ENCODE measurements at places on chromosomes 16 and 17.

GRCh38 chr17:81254955-81255717 is 16.0 kb downstream of the NDUFAF8 start:
- no peak for DNase-seq

GRCh38 chr17:29565643-29566472 is 979 bp downstream of the ABHD15 start:
- no peak for DNase-seq

GRCh38 chr16:67683767-67684166 is 17.2 kb downstream of the C16orf86 start:
- DNase-seq, result no peak

DNA sequence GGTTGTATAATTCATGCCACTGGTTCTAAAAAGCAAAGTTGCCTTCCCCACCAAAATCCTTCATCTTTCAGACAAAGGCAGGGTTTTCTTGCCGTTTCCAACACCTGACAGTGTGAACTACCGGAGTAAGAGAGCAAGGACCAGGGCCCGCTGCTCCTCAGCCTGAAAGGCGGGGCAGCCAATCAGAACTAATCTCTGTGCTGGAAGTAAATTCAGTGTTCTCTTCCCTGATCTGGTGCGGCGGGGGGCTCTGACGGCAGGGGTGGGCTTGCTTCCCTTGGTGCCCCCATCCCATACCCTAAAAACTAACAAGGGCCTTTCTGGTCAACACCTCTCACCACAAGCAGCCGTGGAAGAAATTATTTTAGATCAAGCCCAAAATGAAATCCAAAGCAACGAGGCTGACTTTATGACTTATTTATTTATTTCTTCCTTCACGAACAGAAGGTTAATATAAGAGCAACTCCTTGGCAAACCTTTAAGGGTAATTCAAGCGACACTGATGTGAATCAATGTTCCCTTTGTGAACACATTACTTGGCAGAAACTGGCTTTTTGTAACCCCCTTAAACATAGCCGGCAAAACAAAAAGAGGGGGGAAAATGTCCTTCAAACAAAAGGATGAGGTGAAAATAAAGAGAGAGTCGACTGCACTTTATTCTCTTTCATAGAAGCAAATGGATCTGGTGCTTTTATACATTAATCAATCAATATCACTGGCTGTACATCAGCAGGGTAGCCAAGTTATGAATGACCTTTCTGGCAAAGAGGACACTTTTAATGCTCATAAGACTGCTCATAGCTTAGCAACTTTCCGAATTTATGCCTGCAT is 189.9 kb downstream of the ZFHX3 start:
- DNase-seq, result no peak

GRCh38 chr17:12830777-12831247 is 41.5 kb downstream of the ARHGAP44 start:
- no peak for DNase-seq

DNA sequence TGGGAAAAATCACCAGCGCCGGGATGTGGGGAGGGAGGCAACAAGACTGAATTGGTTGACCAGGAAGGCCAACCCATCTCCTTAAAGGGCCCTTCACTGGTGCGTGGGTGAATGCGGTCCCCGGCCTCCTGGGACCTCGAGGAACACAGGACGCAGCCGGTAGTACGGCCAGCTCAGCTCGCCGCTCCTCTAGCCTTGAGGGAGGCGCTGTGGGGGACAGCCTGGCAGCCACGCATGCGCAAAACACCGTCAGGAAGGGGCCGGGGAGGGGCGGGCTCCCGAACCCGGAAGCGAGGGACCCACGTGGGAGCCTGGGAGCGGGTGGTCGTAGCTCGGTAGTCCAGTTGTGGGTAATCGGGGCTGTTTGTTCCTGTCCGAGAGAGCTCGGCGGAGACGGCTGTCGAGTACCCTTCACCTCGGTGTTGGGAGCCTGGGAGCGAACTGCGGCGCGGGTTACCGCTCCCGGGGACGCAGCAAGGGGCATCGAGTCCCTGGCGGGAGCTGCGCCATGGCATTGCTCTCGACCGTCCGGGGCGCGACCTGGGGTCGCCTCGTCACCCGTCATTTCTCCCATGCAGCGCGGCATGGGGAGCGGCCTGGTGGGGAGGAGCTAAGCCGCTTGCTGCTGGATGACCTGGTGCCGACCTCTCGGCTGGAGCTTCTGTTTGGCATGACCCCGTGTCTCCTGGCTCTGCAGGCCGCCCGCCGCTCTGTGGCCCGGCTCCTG is at the start of gene MRM1:
TSS of gene MRM1 (plus strand) at position 281 of the 727 bp plus-strand sequence. CDS start at position 509, 228 bp downstream.
- DNase-seq, result peak; percentile 80

GRCh38 chr16:80846680-80847079 is 42.3 kb upstream of the CDYL2 start:
- no peak for DNase-seq

DNA sequence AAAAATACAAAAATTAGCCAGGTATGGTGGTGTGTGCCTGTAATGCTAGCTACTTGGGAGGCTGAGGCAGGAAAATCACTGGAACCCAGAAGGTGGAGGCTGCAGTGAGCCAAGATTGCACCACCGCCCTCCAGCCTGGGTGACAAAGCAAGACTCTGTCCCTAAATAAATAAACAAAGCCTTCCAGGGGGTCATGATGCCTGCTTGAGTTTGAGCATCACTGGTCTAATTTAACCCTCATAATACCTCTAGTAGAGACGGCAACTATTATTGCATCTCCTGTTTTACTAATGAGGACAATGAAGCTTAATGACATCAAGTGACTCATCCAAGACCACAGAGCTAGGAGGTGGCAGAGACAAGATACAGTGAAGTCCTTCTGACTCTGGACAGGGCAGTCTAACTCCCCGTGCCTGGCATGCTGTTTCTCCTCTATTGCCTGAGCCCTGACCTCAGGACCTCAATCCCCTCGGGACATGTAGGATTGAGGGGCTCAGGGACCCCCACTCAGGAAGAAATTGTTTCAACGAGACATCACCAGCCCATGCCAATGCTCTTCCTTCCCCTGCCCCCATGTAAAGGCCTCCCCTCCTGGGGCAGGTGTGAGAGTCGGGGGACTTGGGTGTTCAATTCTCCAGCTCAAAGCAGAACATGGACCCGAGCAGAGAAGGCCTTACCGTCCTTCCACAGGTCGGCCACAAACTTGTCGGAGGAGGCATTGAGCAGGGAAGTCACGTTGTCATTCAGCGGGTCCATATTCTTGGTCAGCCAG is 102.9 kb downstream of the NDE1 start:
- DNase-seq, result no peak

DNA sequence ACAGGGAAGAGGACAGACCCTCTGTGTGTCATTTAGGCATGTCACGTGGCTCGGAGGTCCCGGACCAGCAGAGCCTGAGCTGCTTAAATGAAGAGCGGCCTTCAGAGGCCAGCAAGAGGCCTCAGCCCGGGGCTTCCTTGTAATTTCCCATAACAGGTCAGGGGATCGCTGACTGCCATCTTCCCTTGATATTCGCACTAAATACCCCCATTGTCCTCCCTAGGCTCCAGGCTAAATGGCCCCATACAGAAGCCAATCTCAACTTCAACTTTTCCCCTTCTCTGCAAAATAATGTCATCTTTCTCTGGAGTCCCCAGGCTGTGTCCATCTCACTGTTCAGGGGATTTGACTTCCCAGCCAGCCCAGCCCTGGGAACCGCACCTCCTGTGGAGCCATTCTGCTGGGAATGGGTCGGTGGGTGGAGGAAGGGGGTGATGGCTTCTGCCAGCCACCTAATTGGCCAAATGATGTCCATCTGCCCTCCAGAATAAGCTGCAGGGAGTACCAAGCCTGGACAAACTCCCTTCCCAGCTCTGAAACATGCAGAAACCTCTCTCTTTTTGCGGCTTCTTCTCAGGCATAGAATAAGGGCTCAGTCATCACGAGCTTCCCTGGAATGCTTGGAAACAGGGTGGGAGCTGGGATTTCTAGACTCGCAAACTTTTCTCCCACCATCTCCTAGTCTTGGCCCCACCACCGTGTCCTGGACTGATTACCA is 129.9 kb downstream of the SDK2 start:
- DNase-seq, result no peak

GRCh38 chr16:88070341-88070740 is 119.1 kb downstream of the BANP start:
- DNase-seq, result no peak

DNA sequence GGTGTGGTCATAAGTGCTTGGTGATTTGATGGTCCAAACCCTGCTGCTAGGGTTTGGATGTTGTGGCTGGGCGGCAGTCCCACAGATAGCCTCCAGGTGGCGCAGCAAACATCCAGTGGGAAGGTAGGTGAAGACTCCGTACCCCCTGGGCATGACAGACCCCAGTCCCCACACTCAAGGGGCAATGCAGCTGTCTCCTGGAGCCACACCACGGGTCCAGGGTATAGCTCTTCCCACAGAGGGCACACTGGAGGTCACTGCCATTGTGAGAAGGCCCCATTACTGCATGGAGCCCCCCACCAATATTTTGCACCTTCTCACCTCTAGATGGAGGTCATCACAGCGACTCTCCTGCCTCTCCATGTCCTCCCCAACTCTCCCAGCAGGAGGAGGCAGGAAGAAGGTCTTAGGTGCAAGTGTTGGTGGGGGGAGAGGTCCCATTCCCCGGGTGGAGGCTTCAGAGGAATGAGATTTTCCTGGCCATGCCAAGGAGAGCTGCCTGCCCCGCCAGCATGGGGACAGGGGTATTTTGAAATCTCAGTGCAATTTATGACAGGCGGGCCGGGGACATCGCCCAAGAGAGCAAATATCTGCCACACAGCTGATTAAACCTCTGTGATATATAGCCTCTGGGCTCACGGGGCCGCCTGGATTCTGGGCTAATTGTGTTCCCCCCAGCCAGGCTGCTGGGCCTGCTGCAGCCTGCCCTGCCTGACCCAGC is 17.1 kb upstream of the C17orf113 start:
- peak; percentile 57 for DNase-seq

DNA sequence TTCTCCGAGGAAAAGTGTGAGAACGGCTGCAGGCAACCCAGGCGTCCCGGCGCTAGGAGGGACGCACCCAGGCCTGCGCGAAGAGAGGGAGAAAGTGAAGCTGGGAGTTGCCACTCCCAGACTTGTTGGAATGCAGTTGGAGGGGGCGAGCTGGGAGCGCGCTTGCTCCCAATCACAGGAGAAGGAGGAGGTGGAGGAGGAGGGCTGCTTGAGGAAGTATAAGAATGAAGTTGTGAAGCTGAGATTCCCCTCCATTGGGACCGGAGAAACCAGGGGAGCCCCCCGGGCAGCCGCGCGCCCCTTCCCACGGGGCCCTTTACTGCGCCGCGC is at the start of gene ERBB2:
TSS of gene ERBB2 (plus strand) at position 247 of the 330 bp plus-strand sequence. CDS start 175 bp downstream, outside the sequence.
- no peak for DNase-seq

- no peak for DNase-seq
Measured at GRCh38 chr17:10135539-10136257, 62.7 kb downstream of the GAS7 start.

DNA sequence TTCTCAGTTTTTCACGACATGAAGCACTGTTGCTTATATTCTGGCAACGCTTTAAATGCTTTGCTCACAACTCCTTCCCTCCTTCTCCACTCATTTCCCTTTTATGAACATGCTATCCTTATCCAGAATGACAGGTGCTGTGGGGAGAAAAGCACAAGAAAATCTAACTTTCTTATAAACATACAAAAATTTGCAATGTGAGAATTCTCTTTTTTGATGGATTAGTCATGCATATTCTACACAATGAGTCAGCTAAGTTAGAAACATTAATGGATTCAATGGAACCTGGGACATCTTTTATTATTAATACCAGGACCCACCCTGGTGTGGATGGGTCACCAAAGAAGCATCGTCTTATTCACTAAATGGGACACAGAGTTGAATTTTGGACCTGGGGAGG is 234.6 kb upstream of the CDH5 start:
- DNase-seq, result no peak

DNA sequence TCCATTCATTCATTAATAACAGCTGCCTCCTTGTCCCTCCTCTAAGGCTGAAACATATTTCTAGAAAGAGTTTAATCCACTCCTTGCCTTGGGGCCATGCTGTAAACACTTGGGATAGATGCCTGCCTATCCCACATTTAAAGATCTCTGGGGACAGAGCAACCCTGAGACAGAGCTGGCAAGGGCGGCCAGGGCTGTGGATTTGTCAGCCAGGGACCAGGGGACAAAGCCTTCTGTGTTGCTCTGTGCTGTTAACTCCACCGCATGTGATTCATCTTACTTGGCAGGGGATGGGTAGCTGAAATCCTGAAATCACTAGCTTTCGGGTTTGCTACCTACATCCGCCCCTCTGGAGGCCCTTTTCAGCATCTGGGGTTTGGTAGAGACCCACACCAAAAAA is 392.9 kb downstream of the SLC39A11 start:
- no peak for DNase-seq

DNA sequence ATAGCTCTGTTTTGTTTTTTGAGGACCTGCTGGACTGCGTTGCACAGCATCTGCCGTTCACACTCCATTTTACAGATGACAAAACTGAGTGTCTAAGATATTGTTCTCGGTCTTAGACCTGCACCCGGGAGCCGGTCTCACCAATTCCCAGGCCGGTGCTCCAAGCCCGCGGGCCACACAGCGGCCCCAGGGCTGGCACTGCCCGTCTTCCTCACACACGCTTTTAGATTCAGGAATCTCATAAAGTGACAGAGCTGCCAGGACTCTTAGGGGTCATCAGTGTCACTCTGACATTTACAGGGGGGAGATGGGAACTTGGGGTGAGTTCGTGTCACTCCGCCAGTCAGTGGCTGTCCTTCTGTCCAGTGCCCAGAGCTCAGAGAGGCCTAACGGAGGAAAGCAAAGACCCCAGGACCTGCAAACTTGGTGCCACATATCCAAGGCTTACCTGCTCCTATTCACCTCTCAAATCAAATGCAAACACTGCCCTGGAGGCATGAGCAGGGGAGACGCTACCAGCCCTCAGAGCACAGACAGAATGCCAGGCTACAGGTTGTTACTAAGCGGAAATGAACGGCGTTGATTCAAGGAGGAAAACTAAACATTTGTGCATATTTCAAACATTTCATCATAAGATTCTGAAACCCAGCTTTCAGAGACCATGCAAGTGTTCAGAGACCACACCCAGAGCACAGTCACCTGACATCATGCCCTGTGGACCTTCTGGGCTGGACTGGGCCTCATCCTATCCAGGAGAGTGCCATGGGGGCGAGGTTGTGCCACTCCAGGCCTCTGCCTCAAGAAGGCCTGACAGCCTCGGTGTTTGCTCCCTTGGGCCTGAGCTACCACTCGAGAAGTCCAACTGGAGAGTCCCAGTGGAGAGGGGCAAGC is 29.5 kb downstream of the TNFRSF13B start:
- DNase-seq, result no peak

DNA sequence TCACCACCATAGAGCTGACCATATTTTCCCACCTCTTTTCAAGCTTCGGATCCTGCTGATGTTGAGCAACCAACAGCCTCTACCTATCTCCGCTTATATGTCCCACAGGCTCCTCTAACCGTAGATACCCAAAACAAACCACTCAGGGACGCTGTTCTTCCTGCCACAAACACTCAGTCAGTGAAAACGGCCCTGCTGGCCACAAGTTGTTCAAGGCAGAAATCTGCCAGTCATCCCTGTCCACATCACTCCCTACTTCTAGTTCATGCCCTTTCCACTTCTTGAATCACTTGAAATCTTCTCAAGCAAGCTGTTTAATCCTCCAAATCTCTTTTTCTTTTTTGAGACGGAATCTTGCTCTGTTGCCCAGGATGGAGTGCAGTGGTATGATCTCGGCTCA is 7.9 kb downstream of the RABEP2 start:
- DNase-seq, result no peak

- DNase-seq, result no peak
Measured at GRCh38 chr16:57042157-57043111, 49.9 kb upstream of the CPNE2 start.
